Right hindlimb (tissue), 1 donor: ENCODE measurements at places on chromosomes 3 and 15.

- peak; percentile 44 for DNase-seq
These were observed 3.3 kb downstream of the LIPH start for GRCh38 chr3:185549122-185549521.

DNA sequence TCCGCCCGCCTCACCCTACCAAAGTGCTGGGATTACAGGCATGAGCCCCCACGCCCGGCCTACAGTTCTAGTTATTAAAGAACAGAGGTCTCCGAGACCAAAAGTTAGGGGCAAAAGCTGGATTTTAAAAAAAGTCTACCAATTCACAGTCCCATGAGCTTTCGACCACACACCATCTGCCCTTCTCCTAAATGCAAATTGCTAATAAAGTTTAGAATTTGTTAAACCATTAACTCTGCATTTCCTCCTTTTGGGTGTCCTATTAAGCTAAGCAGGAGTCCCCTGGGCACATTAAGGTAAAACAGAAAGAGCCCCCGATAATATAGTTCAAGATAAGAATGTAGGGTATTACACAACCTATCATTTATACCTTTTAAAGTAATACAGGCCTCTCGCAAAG is 322.7 kb downstream of the FOXP1 start:
- DNase-seq = no peak

DNA sequence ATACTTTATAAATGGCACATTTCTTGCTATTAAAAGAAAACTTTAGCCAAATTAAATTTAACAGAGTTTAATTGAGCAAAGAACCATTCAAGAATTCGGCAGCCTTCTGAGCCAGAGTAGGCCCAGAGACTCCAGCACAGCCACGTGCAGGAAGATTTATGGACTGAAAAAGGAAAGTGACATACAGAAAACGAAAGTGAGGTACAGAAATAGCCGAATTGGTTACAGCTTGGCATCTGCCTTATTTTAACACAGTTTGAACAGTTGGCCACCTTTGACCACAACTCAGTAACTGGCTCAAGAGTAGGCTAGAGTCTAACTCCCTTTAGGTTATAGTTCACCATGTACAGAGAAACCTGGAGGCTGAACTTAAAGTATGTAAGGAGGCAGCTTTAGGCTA is 17.6 kb downstream of the CFAP44 start:
- DNase-seq = no peak

DNA sequence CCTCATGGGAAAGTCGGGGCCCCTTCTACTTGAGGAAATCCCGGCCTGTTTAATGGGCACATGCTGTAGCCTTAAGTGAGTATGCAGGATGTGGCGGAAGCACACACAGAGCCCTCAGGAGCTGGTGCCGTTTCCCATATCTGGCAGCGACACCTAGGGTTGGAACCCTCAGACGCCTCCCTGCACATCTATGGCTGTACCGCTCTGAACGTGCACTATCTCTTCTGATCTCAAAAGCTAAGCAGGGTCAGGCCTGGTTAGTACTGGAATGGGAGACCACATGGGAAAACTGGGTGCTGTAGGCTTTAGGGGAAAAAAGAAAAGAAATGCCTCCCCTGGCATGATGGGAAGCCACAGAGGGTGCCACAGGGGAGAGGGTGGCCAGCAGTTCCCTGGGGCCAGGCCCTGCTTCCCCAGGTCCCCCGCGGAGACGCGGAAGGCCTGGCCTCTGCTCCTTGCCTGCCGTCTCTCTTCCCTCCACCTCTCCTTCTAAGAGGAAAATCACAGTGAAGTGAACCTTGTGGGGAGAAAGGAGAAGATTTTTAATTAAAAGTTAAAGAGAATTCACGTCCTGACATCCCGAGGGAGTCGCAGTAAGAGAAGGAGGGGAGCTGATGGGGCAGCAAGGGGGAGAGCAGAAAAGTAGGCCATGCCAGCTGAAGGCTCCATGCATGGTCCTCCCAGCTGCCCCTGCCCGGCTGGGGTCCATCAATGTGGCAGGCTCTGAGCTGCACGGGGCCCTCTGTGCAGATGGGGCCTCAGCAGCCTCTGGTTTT is 60.5 kb upstream of the TMEM115 start:
- DNase-seq = no peak

GRCh38 chr3:189786479-189787064 is 155.4 kb downstream of the TP63 start:
- DNase-seq = no peak

GRCh38 chr3:40631341-40631995 is 106.7 kb downstream of the ZNF621 start:
- no peak for DNase-seq

DNA sequence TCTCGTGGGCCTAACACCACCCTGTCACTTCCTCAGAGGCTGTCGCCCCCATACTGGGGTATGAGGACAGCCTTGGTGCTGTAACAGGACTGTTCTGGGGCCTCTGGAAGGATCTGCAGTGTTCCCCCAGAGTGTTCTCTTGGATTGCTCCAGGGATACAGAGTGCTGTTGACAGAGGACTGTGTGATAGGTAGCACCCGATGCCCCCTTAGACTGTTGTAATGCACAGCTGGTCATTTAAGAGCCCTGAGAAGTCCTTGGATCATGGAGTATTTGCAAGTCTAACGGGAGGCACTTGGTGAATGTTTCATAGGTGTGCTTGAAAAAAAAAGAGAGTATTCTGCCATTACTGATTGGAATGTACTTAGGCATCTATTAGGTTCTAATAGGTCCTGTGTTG is 35.4 kb upstream of the UBE3A start:
- no peak for DNase-seq

- DNase-seq = no peak
These were observed 17.7 kb upstream of the FEM1B start for GRCh38 chr15:68259883-68260282.

DNA sequence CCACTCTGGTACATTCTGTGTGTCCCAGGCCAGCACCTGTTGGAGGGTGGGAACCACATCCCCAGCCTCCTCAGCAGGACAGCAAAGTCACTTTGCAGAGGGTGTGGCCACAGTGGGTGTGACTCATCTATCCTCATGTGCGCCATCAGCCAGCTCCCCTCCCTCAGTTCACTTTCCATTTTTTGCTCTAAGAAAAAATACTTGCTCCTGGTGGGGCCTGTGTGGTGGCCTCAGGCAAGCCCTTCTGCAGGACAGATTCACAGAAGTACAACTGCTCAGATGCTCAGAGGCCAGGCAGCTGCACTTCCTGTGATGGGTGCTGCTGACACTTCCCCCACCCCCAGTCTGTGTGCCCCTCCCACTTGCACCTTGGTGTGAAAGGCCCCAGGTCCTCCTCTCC is 78.3 kb upstream of the ALDH1L1 start:
- no peak for DNase-seq

GRCh38 chr15:69088300-69088965 is 72.0 kb upstream of the GLCE start:
- no peak for DNase-seq

- no peak for DNase-seq
These were observed 34.3 kb downstream of the CCR3 start for GRCh38 chr3:46276497-46277099.

DNA sequence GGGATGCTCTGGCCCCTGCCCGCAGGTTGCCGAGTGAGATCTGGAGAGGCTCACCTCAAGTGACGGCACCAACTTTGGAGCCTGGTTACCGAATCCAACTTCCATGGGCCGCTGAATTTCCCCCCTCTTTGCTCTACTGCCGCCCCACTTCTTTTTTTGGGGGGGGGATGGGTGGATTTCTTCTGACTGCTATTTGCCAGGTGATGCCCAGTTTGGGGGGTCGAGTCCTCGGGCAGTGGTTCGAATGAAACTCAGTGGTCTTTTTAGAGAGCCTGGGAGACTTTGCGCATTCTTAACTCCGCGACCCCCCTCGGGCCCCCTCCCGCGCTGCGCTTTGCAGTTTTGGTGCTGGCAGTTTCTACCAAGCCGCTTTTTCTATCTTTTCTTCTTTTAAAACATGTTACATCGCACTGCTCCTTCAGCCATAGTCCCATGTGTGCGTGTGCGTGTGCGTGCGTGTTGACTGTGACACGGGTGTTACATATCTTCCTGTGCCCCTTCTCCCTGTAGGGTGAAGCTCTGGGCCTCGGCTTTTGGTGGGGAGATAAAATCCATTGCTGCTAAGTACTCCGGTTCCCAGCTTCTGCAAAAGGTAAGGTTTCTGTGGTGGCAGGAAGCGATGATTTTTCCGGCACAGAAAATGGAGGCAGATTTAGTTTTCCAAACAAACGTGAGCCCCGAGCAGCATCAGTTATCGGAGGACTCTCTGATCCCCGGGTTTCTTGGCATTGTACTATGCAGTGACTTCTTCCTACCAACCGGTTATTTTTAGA is 837 bp downstream of the CACNA2D3 start:
- DNase-seq = no peak

GRCh38 chr15:90774731-90775514 is 57.8 kb downstream of the BLM start:
- DNase-seq = no peak

GRCh38 chr3:154236331-154236730 is 88.0 kb downstream of the DHX36 start:
- no peak for DNase-seq

GRCh38 chr15:41556677-41557076 is 2.3 kb upstream of the TYRO3 start:
- DNase-seq = no peak

- no peak for DNase-seq
These were observed 112.2 kb upstream of the FAN1 start for GRCh38 chr15:30791239-30792175.

- no peak for DNase-seq
These were observed 262.9 kb upstream of the SLITRK3 start for GRCh38 chr3:165459111-165459510.

GRCh38 chr3:106566277-106566676 is 697.5 kb upstream of the CBLB start:
- no peak for DNase-seq

GRCh38 chr3:72361990-72362389 is 486.3 kb downstream of the SHQ1 start:
- DNase-seq = no peak

- peak; percentile 74 for DNase-seq
These were observed 13.3 kb downstream of the ITGA11 start for GRCh38 chr15:68418611-68419161.

- no peak for DNase-seq
These were observed 17.4 kb upstream of the MKRN3 start for GRCh38 chr15:23548071-23548470.

DNA sequence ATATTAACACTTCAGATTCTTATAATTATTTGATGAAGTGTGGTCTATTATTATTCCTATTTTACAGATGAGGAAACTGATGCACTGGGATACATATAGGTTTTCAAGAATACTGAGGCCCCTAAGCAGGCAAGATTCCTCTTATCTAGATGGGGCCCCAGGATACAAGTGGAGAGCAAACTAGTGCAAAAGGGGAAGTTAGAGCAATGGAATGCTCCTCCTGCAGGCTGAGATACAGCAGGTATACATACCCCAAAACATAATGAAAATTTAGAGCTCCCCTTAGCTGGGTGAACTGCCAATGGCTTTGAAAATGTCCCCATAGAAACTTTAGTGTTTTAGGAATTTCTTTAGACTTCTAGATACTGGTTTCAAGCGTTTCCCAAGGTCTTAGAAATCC is 247.1 kb downstream of the CHST2 start:
- DNase-seq = no peak

DNA sequence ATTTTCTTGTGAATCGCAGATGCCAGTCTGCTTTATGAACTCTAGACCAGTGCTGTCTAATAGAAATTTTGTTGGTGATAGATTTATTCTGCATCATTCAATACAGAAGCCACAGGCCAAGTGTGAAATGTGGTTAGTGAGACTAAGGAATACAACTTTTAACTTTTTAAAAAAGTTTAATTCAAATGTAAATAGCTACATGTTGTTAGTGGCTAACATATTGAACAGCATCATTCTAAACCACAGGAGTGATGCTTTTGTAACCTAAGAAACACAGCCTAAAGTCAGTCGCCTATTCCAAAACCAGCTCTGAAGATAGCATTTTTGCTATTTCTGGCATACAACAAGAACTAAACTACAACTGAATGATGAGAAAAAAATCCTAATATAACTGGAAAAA is 164.8 kb upstream of the CBLB start:
- DNase-seq = no peak

GRCh38 chr3:169847896-169848295 is 21.8 kb downstream of the LRRC31 start:
- no peak for DNase-seq

GRCh38 chr3:99119385-99119784 is 217.9 kb upstream of the DCBLD2 start:
- no peak for DNase-seq

DNA sequence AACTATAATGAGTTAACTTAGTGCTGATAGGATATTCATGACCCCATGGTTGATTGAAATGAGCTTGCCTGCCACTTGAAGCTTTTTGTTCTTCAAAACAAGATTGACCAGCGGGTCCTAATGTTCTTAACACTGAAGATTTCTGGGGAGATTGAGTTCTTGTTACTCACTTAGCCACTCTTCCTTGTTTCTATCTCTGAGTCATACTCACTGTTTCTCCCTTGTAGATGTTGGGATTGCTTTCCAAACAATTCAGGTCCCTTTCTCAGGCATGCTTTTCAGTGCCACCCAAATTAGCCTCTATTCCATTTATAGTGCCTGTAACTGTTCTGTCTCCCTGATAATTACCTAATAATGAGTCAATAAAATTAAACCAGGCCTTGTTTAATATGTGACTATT is 517.0 kb downstream of the SQOR start:
- no peak for DNase-seq

DNA sequence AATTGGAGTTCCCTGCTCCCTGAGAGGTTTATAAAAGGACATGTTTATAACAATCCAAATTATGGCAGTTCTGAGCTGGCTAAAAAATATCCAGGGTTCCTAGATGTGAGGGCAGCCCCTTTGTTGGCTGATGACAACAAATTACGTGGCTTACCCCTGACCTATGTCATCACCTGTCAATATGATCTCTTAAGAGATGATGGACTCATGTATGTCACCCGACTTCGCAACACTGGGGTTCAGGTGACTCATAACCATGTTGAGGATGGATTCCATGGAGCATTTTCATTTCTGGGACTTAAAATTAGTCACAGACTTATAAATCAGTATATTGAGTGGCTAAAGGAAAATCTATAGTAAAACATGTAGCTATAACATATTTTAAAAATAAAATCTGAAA is 13.9 kb downstream of the AADAC start:
- no peak for DNase-seq

- DNase-seq = no peak
These were observed 947.7 kb downstream of the TUSC7 start for GRCh38 chr3:117657278-117657677.
